ENCODE measurements at places on chromosomes 5 and 9.

- DNase-seq: no peak
These were observed 96.6 kb upstream of the DMRT1 start for GRCh38 chr9:744790-745484.

DNA sequence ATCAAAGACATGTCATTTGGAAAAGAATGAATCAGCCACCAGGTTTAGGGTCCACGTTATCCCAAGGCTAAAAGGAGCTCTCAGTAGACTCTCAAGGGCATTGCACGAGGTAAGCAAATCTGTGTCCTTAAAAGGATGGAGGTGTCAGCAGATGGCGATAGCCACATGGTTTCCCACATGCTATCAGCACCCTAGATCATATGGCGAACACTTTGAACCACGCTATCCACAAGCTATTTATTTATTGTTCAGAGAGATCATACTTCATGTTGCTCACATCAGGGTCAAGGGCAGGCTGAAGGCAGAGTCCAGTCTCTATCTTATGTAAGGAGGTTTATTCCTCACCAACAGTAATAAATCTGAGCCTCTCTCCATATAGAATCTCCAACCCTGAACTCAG lies 43.7 kb downstream of the CDH6 start:
- DNase-seq: no peak

DNA sequence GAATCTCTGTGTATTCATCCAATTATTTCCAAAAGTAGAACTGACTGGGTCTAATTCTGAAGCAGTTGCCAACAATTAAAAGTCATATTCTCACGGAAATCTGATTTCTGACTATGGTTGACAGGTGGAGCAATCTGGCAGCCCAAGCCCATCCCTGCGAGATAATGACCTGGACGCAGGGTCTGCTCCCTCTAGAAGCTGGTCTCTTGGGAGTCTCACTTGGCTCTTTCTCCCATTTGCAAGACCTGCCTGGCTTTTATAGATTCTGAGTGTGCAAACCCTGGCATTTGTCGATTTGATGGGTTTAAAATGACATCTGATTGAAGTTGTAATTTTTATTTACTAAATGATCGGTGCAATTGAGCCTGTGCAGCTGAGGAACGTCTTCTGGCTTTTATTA lies 49.4 kb upstream of the NEURL1B start:
- DNase-seq: no peak

DNA sequence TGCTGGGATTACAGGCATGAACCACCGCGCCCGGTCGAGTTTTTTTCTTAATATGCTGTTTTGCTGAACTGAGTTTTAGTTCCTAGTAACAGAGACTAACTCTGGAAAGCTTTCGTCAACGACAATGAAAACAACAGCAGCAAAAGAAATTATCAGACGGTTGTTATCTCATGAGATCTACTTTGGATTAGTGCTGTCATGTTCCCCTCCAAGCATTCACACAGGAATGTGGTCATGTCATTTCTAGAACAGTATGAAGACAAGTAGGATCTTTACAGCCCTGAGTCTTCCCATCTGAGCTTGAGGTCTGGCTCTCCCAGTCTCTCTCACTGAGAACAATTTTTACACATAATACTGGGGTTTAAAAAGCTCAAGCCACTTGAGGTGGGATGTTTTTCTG lies 4.0 kb upstream of the ANKRD33B start:
- no peak for DNase-seq

DNA sequence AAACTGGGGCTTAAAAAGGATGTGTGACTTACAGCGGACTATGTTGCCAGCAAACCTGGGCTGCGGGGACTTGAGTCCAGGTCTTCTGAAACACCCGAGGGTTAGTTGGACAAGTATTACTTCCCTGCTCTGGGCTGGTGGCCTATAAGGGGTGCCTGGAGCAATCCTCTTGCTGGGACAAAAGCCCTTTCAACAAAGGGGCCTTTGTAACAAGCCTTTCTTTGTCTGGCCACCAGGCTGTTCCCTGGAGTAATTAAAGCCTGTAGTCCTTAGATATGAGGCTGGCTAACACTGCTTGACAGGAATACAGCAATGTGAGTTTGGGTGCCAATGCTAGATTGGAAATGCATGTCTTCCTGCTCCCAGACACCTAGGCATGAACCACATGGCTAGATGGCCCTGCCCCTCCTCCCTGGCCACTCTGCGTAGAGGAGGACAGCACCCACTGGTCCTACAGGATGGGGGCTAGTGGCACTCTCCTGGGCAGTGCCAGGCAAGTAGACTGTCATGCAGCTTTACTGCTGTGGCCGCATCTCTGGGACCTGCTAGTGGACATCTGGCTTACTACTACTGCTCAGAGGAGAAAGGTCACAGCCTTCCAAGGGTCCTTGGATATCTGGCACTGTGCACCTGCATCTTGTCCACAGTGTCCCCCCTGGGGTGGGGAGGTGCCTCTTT lies 343.1 kb downstream of the ZSWIM6 start:
- DNase-seq: no peak

DNA sequence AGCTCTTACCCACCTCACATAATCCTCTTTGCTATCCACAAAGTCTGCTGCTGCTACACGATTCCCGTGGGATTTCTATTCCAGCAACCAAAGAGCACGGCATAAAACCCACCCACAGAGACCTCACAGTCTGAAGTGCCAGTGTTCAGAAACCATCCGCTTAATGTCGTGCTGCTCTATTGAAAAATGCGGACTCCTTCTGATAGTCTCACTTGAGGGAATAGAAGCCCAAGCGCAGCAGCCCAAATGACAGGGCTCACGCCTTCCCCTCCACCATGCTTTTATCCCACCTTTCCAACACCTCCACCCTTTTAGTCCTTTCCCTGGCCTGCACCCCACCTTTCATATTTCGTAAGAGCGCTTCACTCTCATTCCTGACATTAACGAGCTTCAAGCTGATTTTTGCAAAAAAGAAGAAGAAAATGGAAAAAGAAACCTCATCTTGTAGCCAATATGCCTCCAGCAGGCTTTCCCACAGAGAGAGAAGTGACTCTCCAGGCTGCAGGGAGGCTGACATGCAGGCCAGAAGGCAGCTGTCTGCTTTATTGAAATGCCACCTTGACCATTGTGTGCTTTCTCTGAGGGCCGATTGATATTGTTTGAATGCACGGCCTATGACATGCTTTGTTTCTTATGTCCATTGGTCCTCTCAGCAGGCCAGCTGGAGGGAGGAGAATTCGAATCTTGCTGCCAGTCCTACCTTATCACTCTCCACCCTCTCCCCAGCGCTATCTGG lies 70.6 kb upstream of the PCSK1 start:
- no peak for DNase-seq

GRCh38 chr5:110386782-110387181 lies 339.7 kb downstream of the TMEM232 start:
- no peak for DNase-seq

- no peak for DNase-seq
These were observed 74.7 kb downstream of the AMBP start for GRCh38 chr9:114003351-114003750.

DNA sequence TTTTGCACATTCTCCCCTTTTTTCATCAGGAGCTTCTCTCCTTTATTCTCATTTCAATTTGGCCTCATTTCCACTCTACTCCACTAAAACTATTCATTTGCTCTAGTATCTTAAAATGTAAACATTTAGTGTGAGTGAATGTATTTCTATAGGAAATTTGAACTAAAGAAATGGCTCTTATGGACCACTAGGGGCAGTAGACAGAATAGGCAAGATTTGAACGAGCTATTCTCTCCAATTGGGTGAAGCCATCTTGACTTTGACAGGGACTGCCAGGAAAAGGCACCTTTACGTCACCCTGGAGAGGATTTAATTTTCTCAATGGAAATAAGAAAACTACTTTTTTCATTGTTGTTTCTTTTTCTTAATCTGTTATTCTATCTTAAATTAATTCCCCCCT lies 666.3 kb downstream of the DNAH5 start:
- DNase-seq: no peak

GRCh38 chr9:5629312-5630080 lies 589 bp downstream of the RIC1 start:
- DNase-seq: peak; percentile 51

GRCh38 chr5:170481849-170482248 lies 22.0 kb upstream of the KCNIP1 start:
- no peak for DNase-seq

DNA sequence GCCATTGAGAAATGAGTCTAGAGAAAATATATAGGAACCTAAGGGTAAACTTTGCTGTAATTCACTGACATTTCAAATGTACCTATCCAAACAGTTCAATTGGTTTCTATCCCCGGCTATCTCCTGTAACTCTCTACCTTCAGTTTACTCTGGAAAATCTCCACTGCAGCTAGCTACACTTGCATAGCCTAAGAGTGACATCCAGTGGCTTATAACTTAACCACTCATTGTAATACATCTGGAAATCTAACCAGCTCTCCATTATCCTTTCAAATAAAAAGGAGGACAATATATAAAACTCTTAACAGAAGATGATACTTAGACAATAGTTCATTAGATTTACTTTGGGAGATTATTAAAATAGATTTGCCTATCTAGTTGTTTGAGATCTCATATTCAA lies 35.3 kb upstream of the SPDL1 start:
- DNase-seq: no peak

DNA sequence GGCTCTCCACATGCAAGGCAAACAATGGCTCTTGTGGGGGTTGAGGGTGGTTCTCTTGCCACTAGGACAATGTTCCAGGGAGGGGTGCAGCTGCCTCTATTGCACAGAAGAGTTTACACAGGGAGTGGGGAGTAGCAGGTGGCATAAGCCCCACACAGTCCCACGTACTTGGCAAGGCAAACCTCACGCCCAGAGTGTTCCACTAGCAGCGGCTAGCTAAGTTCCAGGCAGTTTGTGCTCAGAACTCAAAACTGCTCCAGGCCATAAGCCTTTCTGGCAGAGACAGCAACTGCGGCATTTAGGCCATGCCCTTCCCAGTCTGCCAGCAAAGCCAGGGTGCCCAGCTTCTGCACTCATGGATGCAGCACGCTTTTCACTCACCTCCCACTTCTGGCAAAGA lies 29.0 kb upstream of the BTNL3 start:
- DNase-seq: no peak

DNA sequence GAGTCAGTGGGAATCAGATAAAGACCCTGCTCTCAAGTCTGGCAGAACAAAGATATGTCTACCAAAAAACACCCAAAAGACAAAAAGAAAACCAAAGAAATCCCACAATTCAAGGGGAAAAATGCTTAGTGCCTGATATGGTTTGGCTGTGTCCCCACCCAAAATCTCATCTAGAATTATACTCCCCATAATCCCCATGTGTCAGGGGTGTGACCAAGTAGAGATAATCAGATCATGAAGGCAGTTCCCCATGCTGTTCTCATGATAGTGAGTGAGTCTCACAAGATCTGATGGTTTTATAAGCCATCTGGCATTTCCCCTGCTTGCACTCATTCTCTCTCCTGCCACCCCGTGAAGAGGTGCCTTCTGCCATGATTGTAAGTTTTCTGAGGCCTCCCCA lies 13.4 kb downstream of the FBXO10 start:
- no peak for DNase-seq

- DNase-seq: no peak
These were observed 21.9 kb upstream of the PLIN2 start for GRCh38 chr9:19149230-19149629.

GRCh38 chr9:108800632-108801099 lies 55.1 kb downstream of the ACTL7B start:
- DNase-seq: no peak

DNA sequence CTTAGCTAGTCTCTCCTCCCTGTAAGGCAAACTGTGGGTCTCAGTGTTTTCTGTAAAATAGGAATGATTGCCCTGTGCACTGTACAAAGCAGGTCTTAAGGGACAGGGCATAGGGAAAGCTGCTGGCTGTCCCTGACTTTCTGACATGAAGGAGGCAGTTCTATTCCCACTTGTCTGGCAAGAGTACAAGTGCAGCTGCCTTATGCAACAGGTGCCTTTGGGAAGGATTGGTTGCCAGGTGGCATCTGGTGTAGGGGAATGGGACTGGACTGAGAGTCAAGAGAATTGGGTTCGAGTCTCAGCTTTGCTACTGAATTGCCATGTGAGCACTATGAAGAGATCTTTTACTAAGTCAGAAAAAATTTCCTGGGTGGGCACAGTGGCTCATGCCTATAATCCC lies 10.0 kb downstream of the BSPRY start:
- DNase-seq: no peak

GRCh38 chr9:137499858-137500661 lies 40.9 kb upstream of the NSMF start:
- no peak for DNase-seq

- DNase-seq: no peak
These were observed 28.0 kb upstream of the TAF11L2 start for GRCh38 chr5:17470064-17470463.

DNA sequence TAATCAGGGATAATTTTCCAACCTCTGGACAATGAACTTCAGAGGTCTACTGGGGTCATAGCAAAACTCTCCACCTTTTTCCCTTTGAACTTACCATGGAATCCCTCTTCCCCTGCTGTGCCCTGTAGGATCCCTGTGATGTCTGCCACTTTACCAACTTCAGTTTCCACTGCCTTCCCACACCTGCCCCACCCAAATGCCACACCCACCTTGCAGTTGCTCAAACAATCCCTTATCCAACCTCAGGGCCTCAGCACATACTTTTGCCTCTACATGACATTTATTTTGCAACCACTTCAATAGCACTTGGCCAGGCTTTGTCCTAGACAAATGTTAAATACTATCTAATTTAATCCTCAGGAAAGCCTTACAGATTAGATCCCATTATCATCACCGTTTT lies 463.7 kb upstream of the WWC1 start:
- no peak for DNase-seq

- no peak for DNase-seq
These were observed 1078.3 kb downstream of the CDH12 start for GRCh38 chr5:21774801-21775200.

- no peak for DNase-seq
These were observed 92.1 kb downstream of the DAB2IP start for GRCh38 chr9:121743441-121744001.

GRCh38 chr5:140737486-140737885 lies 37.2 kb downstream of the ZMAT2 start:
- no peak for DNase-seq

- no peak for DNase-seq
These were observed 42.9 kb upstream of the TRIM32 start for GRCh38 chr9:116644091-116644688.

DNA sequence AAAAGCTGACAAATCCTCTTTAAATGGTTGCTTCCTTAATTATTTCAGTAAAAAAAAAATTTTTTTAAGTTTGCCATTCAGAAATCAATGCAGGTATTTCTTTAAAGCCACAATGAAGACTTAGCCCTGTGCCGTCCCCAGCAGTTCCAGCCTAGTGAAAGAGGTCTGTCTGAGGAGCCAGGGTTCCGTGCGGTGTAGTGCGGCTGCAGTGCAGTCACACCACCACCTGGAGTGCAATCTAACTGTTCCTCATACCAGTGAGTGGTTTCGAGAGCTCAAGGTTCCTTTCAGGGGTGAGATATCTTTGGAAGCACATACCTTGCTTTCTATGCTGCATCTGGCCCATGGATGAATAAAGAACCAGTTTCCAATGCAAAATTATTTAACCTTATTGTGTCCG lies 87.5 kb downstream of the FANCC start:
- DNase-seq: no peak

GRCh38 chr5:81850501-81851357 lies 99.8 kb upstream of the SSBP2 start:
- no peak for DNase-seq
